Thyroid gland (tissue), 4 donors: ENCODE measurements at places on chromosomes 6 and 20. TPM values are rescaled to one million over a fixed set of nuclear protein-coding genes. Genes with fewer than 3 reads are reported as not detected.

The CDH4 gene
- total RNA-seq: 0.29 TPM

GRCh38 chr6:56311061-56311460 lies 63.7 kb upstream of the COL21A1 start:
- no peak for DNase-seq

- DNase-seq: no peak
Observed at GRCh38 chr6:112802144-112802543, 455.0 kb downstream of the RFPL4B start.

DNA sequence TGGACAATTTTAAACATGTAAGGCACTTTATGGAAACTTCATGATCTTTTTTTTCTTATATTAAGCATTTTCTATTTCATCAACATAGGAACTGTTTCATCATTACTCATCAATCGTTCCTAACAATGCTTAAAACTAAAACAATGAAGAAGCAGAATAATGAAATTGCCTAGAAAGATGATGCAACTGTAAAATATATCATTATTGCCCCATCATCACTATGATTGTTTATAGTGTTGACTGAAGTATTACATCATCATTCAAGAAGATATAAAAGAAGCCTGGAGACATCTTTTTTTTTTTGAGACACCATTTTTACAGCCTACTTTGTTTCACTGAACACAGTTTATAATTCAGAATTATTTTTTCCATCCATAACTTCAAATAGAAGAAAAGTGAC lies 147.2 kb downstream of the TRDN start:
- no peak for DNase-seq

The ZC3H12D gene
- 0.78 TPM for total RNA-seq

- DNase-seq: no peak
Observed at GRCh38 chr20:34389206-34389953, 26.3 kb downstream of the ITCH start.

DNA sequence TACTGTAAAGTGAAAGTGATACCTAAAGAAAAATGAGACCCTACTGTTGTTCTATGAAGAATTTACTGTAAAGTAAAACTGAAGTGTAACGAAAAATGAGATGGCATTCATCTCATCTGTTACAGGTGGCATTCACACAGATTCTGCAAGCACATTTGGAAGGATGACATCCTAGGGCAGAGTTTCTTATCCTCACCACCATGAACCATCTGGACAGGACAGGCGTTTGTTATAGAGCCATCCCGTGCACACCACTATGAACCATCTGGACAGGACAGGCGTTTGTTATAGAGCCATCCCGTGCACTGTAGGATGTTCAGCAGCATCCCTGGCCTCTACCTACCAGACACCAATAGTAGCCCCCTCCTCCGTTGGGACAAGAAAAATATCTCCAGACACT lies 294.8 kb downstream of the GMDS start:
- DNase-seq: no peak

DNA sequence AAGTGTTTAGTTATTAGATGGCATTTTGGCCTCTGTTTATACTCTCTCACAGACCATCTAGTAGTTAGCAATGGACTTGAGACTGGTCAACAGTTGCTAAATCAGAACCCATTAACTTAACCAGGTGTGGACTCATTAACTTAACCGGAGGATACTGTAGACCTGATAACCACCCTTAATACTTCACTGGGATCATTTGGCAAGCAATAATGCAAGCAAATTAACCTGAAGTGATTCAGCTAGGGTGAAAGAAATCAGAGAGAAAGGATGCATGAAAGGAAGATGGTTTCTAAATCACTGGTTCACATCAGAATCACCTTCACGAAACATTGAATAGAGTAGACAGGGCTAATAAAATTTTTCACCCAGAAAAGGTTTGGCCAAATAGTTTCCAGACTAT lies 73.3 kb downstream of the TMEM244 start:
- DNase-seq: no peak

- no peak for DNase-seq
Observed at GRCh38 chr6:31723245-31723979, at the start of gene MPIG6B. Gene MPIG6B, plus strand, starts transcription at chr6:31723373. Its CDS starts 11 bp downstream, at chr6:31723384.

DNA sequence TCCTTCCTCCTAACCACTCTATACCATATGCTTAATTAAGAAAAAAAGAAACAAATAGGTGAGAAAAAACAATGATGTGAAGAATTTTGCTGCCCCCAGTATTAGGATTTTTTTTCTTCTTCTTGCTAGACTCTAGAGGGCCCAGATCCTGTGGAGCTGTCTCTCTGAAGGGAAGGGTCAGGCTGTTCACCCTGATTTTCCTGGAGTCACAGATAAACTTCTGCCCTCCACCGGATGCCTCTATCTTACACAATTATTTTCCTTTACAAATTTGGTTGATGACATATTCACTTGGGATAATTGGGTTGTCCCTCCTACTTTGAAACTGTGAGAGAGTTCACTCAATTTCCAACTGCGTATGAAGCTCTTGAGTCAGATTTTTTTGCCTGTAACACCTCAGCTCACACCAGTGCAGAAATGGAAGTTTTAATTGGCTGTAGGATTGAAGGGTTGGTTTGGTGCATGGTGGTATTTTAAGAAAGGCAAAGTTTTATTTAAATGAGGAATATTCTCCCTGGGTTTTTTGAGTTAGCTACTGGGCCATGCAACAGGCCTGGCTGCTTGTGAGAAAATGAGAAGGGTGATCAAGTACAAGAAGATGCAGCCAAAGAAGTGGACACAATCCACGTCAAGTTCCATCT lies 73.7 kb upstream of the ESR1 start:
- DNase-seq: no peak

DNA sequence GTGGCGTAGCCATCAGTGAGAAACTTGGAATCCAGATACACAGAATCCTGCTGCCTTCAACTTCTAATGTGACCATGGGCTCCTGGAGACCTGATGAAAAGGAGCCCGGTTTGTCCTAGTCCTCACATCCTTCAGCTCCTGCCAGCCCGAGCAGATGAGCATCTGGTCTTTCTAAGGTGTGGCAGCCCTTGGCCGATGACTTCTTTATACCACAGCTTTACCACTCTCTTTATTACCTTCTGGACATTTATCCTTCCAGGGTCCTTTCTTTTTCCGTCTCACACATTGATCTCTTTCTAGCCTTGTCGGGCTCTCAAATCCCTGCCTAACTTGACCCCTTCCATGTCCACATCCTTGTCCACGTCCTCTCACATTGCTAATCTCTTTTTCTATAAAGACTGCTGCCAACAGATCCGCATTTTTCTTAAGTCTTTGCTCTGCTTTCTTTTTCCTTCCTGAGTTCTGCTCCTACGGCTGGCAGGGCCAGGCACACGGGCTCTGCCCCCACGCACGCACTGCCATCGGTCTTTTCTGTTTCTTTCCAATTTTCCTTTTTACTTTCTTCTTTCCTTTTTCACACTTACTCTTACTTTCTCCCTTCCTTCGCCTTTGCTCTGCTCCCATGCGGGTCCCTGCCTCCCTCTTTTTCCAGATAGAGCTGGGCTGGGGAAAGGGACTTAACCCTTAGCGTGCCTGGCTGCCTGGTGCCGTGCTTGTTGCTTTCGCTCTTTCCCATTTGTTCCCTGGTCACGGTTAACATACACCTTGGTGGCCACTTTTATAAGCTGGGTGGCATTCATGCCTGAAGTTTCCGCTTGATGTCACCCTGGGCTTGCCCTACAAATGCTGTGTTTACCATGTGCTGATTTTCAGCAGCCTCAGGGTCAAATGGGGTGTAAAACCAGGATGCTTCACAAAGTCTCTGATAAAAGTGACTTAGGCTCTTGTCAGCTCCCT lies 9.4 kb upstream of the GMPR start:
- peak; percentile 18 for DNase-seq

DNA sequence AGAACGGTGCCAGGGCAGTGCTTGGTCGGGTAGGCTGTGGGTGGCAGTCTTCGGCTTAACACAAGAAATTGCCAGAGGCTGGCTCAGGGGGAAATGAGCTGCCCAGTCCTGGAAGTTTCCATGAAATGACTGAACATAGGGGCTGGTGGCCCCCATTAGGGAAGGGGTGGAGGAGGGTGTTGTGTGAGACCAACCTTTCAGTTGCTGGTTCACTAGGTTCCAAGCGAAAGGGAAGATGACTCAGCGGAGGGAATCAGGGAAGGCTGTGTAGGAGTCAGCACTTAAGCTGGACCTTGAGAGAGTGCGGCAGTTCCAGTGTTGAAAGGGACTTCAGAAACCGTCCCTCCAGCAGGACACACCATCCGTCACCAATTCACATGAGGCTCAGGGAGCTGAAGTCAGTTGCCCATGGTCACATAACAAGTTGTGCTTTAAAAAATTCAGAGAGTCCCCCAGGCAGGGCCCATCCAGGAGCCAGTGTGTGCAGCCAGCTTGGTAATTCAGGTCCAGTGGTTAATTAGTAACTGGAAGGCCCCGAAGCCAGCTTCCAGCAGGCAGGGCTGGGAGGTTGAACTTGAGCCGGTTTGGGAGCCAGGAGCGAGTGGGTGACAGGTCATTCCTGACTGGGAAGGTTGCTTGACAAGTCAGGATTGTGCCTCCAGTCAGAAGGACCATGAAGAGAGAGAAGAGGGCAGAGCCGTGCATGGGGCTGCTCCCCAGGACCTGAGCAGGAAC lies at the start of gene SGK2:
Gene SGK2 (plus strand): TSS at position 616 of the 735 bp plus-strand sequence. CDS start 7,469 bp downstream, outside the sequence.
- DNase-seq: no peak

DNA sequence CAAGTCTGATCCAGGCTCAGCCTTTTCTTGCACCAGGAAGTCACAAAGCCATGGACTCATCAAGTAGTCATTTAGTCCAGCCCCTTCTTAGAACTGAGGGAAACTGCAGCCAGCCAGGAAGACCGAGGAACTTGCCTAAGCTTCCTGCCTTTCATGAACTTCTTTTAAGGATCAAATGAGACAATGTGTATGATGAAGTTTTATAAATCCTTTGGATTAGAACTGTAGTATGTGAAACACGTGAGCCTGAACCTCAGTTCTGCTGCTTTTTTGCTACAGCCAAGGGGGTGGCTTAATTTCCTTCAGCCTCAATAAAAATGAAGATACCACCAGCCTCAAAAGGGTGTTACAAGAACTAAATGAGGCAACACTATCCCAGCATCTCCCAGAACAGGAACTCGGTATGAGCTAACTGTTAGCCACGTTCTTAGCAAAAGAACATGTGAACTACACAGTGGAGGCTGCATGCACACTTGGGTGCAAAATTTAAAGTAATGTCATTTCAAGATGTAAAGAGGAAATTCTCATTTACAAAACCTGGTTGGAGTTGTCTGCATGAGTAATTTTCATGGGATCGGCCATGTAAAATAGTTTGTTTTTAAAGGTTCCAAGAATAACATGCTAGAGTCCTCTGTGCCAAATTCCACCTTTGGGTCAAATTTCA lies 76.0 kb upstream of the TBC1D7 start:
- no peak for DNase-seq

The TRIM38 gene
- total RNA-seq: 14.0 TPM

The ENTPD6 gene
- total RNA-seq: 75.6 TPM

The LCA5 gene
- total RNA-seq: 17.6 TPM

DNA sequence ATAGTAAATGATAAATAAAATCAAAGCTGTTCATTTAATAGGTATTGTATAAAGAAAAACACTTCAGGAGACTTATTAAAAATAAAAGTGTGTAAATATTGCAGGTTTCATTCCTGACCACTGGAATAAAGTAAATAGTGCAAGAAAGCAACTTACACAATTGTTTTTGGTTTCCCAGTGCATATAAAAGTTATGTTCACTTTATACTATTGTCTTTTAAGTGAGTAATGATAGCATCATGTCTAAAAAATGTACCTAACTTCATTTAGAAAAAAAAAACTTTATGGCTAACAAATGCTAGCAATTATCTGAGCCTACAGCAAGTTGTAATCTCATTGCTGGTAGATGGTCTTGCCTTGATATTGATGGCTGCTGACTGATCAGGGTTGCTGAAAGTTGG lies 726.6 kb upstream of the POU3F2 start:
- no peak for DNase-seq

The NKX2-2 gene
- 0.42 TPM for total RNA-seq

- no peak for DNase-seq
Observed at GRCh38 chr20:42914302-42914701, 275.4 kb downstream of the PTPRT start.

GRCh38 chr6:78607189-78607588 lies 260.2 kb upstream of the IRAK1BP1 start:
- no peak for DNase-seq

The LGSN gene
- not detected for total RNA-seq

GRCh38 chr6:36577301-36577700 lies 16.9 kb upstream of the SRSF3 start:
- peak; percentile 41 for DNase-seq

The RCAN2 gene
- 30.6 TPM for total RNA-seq

- DNase-seq: no peak
Observed at GRCh38 chr6:35426074-35426473, 26.1 kb upstream of the FANCE start.

The POFUT1 gene
- 40.0 TPM for total RNA-seq

- no peak for DNase-seq
Observed at GRCh38 chr20:51310216-51310615, 232.3 kb downstream of the NFATC2 start.

The BAG2 gene
- 10.5 TPM for total RNA-seq

DNA sequence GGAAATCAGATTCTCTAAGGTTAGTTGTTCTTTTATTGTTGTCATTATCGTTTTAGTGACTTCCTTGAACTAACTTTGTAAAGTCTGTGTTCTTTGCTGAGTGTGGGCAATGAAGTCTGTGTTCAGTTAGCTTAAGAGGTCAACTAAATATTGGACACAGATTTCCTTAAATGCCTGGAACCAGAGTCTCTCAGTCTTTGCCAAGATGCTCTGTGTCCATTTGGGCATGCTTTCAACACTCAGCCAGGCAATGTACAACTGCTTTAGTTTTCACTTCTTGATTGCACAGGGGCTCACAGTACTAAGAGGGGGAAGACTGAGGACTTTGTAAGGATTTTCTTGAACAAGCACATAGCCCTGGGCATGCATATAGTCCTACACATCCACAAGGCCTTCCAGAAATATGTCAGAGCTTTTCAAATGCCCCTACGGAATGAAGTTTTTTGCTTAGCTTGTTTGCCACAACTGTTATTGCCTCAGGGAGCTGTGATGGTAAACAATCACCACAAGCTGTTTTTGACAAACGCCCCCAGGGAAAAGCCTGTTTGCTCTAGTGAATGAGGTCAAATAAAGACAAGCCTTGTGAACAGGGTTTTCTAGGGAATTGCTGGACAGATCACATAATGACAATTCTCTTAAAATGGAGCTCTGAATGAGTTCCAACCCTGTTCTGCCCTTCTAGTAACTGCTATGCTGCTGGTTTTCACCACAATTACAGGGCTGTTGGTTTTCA lies 82.5 kb downstream of the B3GAT2 start:
- DNase-seq: no peak

The CAPN11 gene
- not detected for total RNA-seq

DNA sequence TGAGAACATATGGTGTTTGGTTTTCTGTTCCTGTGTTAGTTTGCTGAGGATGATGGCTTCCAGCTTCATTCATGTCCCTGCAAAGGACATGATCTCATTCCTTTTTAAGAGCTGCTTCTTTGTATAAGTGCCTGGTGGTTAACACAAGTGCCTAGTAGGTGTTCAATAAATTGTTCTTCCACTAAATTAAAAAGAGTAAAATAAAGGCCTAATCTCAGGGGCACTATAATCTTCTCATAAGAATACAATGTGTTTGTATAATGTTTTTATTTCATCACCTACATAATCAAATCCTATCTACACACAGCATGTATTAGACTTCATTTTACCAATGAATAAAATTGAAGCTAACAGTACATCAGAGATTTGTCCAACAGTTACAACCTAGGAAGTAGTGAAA lies 252.7 kb downstream of the KHDC1L start:
- no peak for DNase-seq
